ENCODE measurements at places on chromosomes 2 and 18.

DNA sequence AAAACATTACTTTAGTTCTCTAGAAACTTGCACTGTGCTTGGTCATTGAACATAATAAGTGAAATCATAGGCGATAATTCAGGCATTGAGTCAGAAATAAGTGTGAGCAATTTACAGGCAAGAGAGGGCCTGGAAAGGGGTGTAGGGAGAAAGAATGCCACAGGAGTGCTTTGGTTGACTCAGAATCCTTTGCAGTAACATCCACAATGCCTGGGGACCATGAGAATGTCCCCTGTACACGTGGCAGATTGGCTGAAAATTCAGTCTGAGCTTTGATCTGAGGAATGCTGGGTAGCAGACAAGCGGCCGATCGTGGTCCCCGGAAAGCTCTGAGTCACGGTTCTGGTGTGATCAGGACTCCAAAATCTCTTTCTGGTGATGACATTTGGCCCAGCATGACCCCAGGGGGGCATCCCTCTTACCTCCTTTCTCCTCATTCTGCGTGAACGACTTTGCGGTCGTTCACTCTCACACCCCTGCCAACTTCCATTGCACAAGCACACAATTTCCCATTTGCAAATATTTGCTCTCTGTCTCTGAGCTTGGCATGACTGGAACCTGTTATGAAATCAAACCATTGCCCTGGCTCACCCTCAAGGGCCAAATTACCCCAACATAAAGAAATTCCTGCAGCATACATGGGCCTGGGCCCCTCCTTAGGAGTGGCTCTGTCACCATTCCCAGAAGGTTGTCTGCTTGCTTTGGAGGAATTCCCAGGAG lies 305.0 kb upstream of the EPAS1 start:
- DNase-seq: no peak

DNA sequence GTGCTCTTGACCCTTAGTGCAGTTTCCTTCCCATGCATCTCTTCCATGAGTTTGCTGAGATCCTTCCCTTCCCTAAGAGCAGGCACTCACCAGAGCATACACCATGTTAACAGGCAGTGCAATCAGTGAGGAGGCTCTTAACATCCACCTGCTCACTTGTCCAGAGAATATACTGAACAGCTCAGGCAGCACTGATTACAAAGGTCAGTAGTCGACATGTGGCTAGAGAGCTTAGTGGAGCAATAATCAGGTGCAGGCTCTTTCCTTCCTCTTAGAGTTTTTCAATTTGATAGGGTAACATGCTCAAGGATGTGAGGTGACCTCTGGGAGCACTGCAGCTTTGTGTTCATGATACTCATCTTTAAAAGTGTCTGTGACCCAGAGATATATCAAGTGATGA lies 144.1 kb upstream of the SETBP1 start:
- DNase-seq: no peak

DNA sequence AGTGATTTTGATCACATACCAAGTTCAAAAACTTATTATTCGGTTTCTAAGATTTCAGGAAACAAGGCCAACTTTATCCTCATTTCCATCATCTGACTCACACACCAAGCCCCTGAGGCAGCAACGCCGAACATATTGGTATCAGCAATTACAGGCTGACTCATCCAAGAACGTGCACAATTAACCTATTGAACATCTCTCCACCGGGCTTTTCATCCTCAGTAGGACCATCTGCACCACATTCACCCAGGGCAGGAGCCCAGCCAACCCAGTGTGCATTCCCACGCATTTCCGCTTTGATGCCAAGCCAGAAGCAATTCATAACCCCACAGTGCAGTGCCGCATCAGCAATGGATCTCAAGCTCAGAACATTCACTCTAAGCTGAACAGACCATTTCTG lies 52.9 kb downstream of the SCG2 start:
- no peak for DNase-seq

- DNase-seq: no peak
Measured at GRCh38 chr2:61253136-61253535, 91.1 kb downstream of the C2orf74 start.

- no peak for DNase-seq
Measured at GRCh38 chr2:86383844-86384243, 46.4 kb upstream of the REEP1 start.

DNA sequence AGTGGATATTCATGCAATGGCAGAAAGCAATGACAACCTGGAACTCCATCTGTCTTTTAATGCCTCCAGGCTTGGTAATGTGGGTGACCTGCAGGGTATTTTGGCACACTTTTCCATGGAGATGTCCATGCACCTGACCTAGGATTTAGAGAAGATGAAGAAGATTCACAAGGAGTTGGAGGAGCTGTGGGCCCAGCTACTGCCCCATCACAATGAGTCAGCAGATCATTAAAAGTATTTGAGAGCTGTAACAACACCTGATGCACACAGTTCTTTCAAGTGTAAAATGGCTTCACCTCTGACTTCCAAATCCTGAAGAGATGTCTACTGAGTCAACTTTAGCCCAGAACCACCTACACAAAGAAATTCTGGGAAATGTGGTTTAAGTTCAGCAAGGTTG lies 22.1 kb upstream of the OSR1 start:
- DNase-seq: no peak

DNA sequence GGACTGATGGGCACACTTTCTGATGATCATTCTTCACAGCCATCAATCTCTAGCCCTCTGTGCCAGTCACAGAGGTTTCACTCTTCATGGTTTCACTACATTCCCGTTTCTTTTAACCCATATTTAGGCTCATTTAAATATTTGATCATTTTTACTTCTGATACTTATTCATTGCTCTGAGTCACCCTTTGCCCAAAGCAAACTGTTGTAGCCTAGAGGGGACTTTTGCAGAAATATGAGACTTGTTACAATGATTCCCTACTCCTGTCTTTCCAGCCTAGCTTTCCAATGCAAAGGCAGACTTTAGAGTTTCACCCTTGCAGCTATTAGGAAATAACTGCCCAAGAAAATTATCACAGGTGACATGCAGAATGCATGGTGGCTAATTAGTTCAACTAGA lies 444.2 kb downstream of the PTPRM start:
- no peak for DNase-seq

DNA sequence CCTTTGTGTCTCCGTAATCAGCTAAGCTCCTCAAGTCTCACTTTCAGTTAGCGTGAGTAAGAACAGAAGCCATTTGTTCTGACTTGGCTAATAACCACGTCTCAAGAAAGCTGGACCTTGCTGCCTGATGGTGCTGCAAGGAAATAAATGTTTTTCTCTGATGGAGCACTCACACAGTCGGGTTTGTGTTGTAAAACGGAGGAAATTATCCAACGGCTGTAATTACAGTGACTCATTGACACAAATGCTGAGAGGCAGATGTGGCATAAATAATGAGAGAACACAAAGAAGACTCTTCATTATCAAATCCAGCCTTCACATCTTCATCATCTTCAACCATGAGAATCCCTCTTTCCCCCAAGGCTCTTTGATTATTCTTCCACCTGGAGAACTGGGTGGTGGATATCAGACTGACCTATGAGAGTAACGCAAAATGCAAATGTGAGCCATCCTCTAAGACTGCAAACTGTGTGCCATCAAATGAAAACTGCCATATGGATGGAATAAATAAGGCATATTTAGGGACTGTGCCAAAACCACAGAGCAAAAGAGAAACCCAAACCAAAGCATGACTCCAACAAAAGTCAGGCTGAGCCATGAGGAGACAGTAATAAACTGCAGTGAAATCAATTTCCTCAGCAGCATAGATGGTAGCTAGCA lies 252.6 kb downstream of the RND3 start:
- no peak for DNase-seq

DNA sequence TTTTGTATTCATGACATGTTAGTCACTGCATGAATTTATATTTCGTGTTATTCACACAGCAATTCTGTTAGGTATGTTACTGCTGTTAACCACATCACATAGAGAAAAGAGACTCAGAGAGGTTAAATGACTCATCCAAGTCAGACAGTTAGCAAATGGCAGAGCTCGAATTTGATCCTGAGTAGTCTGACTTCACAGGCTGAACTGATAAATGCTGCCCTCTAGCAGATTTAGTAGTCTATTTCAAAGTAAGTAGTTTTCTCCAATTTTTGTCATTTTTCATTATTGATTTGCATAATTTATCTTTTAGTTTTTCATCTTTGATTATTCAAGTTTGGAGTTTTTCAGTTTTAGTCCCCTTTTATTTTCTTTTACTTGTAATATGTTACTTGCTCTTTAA lies 58.3 kb downstream of the WDR7 start:
- DNase-seq: peak; percentile 85

GRCh38 chr2:174335988-174336500 lies 1.3 kb downstream of the SP9 start:
- DNase-seq: no peak

GRCh38 chr18:47791461-47791985 lies 138.9 kb downstream of the SMAD2 start:
- DNase-seq: no peak

GRCh38 chr18:3794537-3795348 lies 344.8 kb downstream of the TGIF1 start:
- DNase-seq: no peak

GRCh38 chr2:105933906-105934305 lies 189.2 kb downstream of the NCK2 start:
- DNase-seq: no peak

DNA sequence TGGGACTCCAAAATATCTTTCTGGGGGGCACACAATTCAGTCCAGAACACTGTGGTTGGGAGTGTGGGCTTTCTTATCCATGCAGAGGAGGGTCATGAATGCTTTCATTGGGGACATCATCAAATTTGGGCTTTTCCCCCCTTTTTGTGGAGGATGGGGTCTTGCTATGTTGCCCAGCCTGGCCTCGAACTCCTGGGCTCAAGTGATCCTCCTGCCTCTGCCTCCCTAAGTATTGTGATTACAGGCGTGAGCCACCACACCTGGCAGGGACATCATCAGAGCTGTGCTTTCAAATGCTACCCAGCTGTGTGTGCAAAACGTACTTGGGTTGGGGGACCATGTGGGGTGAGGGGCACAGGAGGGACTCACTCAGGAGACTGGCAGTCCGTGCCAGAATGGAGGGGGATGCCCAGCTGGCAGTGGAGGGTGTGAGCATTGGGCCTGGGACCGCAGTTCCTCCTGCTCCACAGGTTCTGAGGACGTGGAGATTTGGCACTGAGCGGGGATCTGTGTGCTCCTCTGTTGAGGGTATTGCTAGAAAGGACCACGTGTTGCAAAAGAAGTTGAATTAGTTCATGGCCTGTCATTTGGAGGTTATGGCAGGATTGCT lies 24.4 kb downstream of the EMILIN2 start:
- no peak for DNase-seq

DNA sequence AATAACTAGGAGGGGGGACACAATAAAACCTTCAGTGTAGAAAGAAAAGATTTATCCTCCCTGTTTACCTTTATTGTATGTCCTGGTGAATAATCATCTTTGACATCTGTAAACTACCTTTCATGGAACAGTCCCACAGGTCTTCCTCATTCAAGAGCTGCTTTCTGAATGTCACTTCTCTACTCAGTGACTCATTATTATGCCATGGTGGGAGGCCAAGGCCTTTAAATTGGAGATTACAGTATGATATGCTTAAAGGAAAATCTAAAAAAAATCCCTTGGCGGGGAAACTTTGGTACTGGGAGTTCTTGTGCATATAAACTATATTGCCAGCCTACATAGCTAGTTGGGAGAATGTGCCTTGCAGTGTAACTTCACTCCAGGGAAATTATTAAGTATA lies 713.0 kb downstream of the TDRD15 start:
- no peak for DNase-seq

- peak; percentile 50 for DNase-seq
Measured at GRCh38 chr18:58091099-58091611, 47.1 kb downstream of the NEDD4L start.

DNA sequence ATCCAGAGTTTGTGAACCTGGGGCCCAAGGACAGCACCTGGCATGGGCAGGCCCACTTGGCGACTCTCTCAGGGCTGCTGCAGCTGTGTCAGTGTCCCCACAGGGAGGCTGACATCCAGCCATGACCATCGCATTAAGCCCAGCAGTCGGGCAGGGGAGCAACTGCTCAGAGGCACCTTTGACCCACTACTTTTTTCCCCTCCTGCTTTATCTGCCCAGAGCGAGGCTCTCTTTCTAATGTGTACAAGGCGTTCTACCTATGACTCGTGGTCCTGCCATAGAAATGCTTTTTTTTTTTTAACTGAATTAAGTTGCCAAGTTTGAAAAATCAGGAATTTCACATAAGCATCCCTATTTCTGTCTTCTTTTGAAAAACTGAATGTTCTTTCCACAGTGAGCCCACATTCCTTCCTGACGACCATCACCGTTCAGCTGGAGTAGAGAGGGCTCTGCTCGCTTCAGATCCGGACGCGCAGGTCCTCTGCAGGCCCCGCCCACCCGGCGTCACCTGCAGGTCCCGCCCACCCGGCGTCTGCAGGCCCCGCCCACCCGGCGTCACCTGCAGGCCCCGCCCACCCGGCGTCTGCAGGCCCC lies 403 bp upstream of the CLUL1 start:
- DNase-seq: no peak

- peak; percentile 44 for DNase-seq
Measured at GRCh38 chr2:60882971-60883753, 1.8 kb downstream of the REL start.

DNA sequence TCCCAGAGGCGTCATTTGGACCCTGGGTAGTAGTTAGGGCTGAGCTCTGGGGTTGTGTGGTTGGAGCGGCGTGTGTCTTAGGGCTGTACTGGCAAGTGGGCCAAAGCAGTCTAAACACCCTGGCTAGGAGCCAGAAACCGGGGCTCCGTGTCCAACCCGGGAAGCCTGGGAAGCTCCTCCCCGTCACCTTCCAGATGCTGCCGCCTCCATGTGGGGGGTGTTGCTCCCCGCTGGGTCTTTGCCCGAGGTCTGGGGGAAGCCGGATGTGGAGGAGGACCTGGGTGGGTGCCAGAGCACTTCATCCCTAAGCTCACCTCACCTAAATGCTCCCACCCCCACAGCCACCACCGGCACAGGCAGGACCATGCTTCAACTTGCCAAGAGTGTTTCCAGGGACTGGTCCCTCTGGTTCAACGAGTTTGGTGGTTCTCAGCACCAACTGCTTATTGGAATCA lies 25.4 kb downstream of the TET3 start:
- DNase-seq: no peak

GRCh38 chr2:133571249-133571648 lies 3.0 kb upstream of the NCKAP5 start:
- DNase-seq: no peak

GRCh38 chr2:159539701-159540100 lies 76.6 kb downstream of the BAZ2B start:
- no peak for DNase-seq

DNA sequence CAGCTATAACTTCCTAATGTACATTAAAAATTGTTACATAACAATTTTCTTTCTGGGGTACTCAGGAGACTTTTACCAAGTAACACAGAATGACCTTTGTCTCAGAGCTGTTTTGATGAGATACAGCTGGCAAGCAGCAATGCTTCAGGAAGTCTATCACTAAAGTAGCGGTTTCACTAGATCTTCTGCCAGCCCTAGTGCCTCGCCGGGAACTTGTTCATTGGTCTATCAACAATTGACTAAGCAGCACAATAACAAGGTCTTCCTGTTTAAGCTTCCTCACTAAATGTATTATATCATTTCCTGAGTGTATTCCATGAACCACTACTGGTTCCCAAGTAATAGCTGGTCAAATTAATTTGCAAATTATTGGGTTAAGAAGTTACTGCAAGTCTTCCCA lies 69.2 kb downstream of the TRIP12 start:
- DNase-seq: peak; percentile 76

Data from activated CD4-positive, alpha-beta T cell treated with anti-CD3 and anti-CD28 coated beads, Interleukin-2, Interleukin-6, amounts not matched to agents 100 ng/mL and 50 ng/mL, durations not matched to agents 16 hours and 8 hours (primary cell).